ENCODE measurements at places on chromosomes 6 and 20. TPM values are rescaled to one million over a fixed set of nuclear protein-coding genes. Genes with fewer than 3 reads are reported as not detected.

Gene CCDC170
- 4.5 TPM for total RNA-seq

Gene FAXC
- total RNA-seq, result 0.71 TPM

Gene HRH3
- not detected for total RNA-seq

Gene SLC17A9
- 0.68 TPM for total RNA-seq

Gene RIMS1
- 0.89 TPM for total RNA-seq

Gene TRIM10
- not detected for total RNA-seq

Gene NHLRC1
- total RNA-seq, result 2.7 TPM
